ENCODE measurements at places on chromosomes 16 and 17.

DNA sequence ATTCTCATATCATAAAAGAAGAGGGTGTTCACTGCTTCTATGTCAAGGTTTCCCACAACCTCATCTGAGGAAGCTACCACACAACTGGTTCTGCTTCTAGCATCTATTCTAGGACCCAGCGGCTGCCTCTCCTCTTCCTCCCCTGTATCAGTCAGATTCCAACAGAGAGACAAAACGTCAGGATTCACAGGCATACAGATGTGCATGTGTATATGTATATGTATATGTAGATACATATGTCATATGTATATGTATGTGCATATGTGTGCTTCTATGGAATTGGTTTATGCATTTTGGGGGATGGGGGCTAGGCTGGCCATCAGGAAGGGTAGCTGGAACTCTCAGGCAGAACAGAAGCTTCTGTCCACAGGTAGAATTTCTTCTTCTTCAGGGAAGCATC lies 37.4 kb upstream of the NLRP1 start:
- DNase-seq = no peak

- DNase-seq = no peak
Observed at GRCh38 chr17:7222093-7222971, 2.6 kb downstream of the ACADVL start.

- no peak for DNase-seq
Observed at GRCh38 chr17:20938244-20938643, 104.6 kb downstream of the USP22 start.

DNA sequence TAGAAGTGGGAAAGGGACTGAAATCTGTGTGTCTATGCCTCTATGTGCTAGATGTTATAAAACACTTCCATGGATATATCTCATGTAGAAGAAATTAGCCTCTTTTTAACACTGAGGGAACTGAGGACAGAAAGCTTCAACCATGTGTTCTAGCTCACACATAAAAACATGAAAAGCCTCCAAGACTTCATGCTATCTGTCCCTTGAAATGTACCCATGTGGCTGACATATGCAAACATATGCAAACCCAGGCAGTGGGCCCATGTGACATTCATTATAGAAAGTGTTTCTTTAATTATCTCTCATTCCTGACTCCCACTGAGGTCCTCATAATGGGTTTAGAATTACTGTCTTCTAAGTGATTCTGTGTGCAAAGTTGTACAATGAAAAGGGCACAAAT lies 134.7 kb upstream of the MAF start:
- DNase-seq = no peak

DNA sequence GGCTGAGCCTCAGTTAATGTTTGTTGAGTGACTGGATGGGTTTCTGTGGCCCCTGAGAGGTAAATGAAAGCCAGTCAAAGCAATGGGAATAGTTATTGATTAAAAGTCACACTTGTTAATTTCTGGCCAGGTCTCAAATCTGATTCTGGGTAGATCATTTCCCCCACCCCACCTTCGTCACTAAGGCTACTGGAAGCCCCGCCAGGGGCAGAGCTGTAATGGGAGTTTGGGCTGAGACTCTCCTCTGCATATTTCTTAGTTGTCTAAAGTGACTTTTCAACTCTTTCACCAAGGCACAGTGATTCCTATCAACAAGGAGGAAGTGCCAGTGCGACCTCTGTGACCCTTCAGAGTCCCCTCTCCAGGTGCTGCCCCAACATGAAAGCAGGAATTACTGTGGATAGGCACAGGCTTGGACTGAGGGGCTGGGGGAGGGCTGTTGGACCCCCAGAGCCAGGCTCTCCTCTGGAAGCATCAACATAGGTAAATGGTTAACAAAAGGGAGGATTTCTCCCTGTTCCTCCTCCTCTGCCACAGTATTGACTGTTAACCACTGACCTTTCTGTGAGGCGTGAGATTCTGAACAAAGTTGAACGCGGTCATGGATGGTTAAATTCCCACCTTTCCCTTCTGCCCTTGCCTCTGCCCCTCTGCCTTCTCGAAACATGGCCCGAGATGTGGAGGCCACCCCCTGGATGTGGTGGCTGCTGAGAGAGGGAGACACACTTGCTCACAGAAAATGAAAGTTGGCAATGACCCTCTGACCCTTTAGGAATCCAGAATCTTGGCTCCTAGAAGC lies 20.8 kb upstream of the TBX2 start:
- no peak for DNase-seq

GRCh38 chr17:73564843-73565242 lies 79.4 kb downstream of the SDK2 start:
- no peak for DNase-seq

DNA sequence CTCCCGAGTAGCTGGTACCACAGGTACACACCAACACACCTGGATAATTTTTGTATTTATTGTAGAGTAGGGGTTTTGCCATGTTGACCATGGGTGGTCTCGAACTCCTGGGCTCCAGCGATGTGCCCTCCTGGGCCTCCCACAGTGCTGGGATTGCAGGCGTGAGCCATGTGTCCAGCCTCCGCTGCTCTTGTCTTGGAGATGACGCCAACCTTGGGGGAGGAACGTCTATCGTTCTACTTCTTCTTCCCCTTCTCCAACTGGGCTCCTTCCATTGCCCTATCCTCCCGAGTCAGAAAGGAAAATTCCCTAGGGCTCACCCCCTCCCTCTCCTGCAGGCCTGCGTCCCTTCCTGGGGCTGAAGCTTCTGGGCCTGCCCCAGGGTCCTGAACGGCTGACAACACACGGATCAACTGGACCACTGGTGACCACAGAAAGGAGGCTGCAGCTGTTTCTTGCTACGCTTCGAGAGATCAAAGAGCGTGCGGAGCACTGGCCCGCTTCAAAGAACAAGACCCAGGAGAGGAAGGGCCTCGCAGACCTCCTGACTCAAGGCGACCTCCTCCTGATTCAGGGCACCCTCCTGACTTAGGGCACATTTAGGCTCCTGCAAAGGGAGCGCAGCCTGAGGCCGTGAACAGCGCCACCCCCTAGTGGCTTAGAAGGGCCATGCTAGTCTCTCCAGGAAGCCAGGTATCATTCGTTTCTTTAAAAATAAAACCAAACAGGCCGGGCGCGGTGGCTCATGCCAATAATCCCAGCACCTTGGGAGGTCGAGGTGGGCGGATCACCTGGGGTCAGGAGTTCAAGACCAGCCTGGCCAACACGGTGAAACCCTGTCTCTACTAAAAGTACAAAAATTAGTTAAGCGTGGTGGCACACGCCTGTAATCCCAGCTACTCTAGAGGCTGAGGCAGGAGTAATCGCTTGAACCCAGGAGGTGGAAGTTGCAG lies 48.5 kb upstream of the HELZ start:
- peak; percentile 71 for DNase-seq

DNA sequence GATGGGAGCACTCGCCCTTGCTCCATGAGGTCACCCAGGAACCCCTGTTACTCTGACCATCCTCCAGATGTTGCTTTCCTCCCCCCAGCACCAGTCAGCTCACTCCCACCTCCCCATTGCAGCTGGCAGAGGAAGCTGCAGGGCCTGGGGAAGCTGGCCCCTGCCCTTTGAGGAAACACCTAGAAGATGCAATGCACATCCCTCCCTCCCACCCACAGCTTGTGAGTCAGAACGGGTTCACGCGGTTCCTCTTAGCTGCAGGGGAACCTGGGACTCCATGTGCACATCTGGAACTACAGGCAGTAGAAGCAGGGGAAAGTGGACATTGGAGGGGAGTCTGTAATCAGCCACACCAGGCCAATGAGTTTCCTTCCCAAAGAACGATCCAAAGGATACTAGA lies 96.9 kb downstream of the KATNIP start:
- no peak for DNase-seq

GRCh38 chr16:81405702-81406113 lies 38.9 kb upstream of the CMIP start:
- no peak for DNase-seq

DNA sequence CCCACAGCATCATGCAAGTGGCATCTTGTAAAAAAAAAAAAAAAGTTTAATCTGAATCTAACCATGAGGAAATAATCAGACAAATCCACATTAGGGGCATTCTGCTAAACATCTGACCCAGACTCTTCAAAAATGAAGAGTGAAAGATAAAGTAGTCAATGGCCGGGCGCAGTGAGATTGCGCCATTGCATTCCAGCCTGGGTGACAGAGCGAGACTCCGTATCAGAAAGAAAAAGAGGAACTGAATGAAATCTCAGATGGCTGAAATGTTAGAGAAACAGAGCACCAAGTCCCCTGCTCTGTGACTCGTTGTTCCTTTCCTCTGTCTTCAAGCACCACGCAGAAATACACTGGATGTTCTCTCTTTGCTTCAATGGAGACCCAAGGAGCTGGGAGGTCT lies 12.7 kb upstream of the RNF135 start:
- DNase-seq = no peak

GRCh38 chr16:56199164-56199563 lies 7.9 kb downstream of the GNAO1 start:
- DNase-seq = no peak

- no peak for DNase-seq
Observed at GRCh38 chr16:8182761-8183160, 407.6 kb downstream of the TMEM114 start.

- no peak for DNase-seq
Observed at GRCh38 chr16:13307851-13308250, 406.5 kb downstream of the SHISA9 start.

DNA sequence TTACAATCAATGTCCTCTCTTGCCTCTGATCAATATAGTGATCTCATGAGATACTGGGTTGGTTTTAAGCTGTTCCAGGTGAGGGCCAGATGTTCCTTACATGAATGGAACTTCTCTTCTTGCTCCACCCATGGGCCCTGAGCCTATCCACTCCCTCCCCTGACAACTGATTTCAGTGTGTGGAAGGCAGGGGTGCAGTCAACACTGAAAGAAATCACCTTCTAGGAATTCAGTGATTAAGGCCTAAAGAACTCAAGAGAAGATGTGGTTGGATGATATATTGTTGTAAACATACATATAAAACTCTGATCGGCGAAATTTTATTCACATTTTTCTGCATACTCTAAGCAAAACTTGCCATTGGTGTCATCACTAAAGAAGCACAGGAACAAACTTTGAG lies 6.7 kb upstream of the GOSR2 start:
- DNase-seq = no peak

GRCh38 chr16:80776856-80777255 lies 27.5 kb downstream of the CDYL2 start:
- no peak for DNase-seq

DNA sequence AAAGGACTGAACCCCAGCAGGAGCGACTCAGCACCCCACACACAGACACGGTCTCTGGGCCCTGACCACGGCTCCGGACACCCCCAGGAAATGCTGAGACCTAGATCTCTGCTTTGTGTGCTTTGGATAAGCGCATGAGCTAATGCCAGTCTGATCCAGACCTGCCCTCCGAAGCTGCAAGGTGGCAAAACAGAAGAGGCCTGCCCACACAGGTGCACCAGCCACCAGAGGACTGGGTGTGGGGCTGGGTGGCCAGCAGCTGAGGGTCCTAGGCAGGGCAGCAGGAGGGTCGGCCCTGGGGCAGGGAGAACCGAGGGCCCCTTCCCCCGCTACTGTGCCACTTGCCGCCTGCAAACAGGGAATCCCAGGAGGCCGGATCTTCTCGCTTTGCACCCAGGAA lies 30.7 kb upstream of the EIF1 start:
- DNase-seq = no peak

DNA sequence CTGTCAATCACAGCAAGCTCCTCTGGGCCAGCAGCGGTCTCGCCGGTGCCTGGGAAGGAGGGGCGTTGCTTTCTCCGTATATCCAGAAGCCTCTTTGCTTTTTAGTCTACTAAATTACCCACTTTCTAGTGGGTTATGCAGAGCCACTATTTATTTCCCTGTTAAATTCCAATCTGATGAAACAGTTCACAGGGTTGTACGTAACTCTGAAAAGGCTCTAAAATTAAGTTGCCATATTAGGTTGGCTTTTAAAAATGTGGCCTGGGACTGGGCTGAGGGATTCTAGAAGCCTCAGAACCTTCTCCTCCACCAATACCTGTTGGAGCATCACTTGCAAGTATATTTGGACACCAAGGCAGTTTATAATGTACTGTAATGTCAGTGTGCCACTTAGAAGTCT lies 27.2 kb downstream of the MARCHF10 start:
- DNase-seq = no peak

DNA sequence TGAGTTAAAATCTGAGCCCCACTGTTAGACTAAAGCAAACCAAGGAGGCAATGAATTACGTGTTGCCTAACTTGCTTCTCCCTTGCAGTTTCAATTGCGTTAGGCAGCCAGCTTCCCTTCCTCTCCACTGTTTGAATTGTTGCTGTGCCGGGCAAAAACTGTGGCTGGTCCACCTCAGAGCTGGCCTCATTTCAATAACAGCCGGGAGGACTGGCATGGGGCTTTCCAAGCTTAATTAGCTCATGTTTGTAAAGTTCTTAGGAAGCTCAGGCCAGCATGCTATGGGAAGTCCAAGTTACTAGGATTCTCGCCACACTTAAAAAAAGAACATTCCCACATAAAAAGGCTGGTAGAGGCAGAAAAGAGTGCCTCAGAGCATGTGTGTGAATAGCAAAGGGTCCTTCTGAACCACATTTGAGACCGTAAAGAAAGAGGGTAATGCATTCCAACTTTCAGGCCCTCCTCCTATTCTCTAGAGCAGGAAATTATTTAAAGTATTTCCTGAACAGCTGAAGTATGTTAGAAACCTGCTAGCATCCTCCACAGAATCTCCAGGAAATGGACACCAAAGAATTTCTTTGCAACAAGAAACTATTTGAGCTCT lies 79.0 kb upstream of the SMURF2 start:
- DNase-seq = no peak

- DNase-seq = no peak
Observed at GRCh38 chr16:87652799-87653198, 50.5 kb downstream of the JPH3 start.

GRCh38 chr17:39218906-39219305 lies 6.8 kb downstream of the STAC2 start:
- no peak for DNase-seq

- no peak for DNase-seq
Observed at GRCh38 chr16:5621826-5622225, 524.2 kb upstream of the EEF2KMT start.

DNA sequence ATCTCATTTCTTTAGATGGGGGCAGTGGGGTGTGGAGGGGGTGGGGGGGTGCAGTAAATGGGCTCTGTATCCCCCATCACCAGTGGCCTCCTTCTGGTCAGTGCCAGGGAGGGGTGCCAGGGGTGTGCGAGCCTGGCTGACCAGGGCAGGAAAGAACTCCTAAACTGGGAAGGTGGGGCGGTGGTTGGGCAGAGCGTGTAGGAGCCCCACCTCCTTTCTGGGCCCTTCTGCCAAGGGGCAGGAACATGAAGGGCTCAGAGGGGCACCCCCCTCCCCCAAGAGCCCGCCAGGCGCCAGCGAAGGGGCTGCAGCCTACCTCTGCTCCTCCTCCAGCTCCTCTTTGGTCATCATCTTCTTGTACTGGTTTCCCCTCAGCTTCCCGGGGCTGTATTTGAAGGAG lies 26.0 kb downstream of the MXRA7 start:
- no peak for DNase-seq

DNA sequence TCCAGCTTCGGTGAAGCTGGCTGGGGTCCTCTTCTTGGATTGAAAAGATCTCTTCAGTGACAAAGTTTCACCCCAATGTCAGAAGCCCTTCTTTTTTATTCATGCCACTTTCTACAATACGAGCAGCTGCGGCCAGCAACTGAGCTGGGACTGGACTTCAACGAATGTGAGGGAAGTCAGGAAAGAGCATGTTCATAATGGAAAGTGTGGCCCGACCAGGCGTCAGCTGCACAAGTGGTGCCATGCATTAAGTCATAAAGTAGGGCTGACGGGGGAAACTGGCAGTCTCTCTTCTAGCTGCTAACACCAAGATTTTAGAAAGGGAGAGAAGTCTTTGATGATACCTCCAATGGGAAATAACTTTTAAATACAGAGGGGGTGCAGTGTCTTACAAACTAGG lies 192.6 kb downstream of the PARN start:
- DNase-seq = no peak

GRCh38 chr16:726438-727290 lies at the start of the genes CCDC78 and HAGHL:
Gene CCDC78 (minus strand): TSS chr16:726443. CDS start chr16:726367, 76 bp downstream.
Gene HAGHL (plus strand): TSS chr16:727106. CDS start chr16:727510, 404 bp downstream.
- DNase-seq = no peak
